CD14-positive monocyte (primary cell): ENCODE measurements at places on chromosomes 1 and 21.

- no peak for DNase-seq
These were observed 6.1 kb downstream of the TSACC start for GRCh38 chr1:156344409-156344808.

GRCh38 chr1:152367436-152367835, 7.6 kb upstream of the FLG2 start:
- DNase-seq: no peak

- peak; percentile 2 for DNase-seq
These were observed 1186.6 kb downstream of the MRPL39 start for GRCh38 chr21:24420689-24421088.

DNA sequence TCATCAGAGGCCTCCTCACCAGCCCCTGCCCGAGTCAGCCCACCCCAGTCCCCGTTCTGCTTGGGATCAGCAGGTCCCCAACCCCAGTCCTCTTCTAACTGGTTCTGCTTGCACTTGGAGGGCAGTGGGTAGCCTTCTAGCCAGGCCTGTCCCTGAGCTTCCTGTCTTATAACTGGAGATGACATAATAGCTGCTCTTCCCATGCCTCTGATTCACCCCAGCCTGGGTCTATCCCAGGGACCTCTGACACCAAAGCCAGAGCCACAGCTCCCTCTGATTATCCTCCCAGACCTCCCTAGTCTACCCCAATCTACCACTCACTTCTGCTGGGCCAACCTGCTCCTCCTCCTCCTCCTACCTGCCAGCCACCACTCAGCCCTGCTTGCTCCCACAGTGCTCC, 31.4 kb downstream of the IQGAP3 start:
- no peak for DNase-seq

DNA sequence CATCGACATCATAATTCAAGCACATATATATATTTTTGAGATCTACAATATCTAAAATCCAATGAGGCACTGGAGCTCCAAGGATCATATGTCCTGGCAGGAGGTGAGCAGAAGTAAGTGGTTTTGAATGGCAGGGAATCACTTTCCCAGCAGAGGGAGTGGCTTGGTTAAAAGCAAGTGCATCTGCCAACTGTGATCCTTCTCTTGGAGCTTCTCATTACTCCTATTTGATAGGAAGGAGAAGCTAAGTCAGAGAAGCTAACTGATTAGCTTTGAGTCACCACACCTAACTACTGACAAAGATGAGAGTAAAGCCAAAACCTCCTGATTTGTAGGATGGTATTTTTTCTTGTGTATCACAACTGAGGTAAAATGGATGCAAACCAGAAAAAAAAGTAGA, 55.0 kb downstream of the ALG14 start:
- no peak for DNase-seq

GRCh38 chr1:175206687-175207086, 14.1 kb upstream of the KIAA0040 start:
- no peak for DNase-seq

GRCh38 chr1:108557296-108557695, 2.6 kb upstream of the EEIG2 start:
- no peak for DNase-seq

DNA sequence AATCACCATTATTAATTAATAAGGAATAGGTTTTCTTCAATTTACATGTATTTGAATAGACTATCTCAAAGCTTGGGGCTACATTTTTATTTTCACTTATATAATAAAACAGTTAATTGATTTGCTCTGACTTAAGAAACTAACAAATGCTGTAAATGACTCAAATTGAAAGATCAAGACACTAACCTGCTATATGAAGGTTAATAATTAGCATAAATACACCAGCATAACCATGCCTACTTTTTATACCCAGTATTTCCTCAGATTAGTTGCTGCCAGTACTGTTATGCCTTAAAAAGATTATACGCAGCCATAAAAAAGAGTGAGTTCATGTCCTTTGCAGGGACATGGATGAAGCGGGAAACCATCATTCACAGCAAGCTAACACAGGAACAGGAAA, 1545.1 kb downstream of the AMY1C start:
- no peak for DNase-seq

DNA sequence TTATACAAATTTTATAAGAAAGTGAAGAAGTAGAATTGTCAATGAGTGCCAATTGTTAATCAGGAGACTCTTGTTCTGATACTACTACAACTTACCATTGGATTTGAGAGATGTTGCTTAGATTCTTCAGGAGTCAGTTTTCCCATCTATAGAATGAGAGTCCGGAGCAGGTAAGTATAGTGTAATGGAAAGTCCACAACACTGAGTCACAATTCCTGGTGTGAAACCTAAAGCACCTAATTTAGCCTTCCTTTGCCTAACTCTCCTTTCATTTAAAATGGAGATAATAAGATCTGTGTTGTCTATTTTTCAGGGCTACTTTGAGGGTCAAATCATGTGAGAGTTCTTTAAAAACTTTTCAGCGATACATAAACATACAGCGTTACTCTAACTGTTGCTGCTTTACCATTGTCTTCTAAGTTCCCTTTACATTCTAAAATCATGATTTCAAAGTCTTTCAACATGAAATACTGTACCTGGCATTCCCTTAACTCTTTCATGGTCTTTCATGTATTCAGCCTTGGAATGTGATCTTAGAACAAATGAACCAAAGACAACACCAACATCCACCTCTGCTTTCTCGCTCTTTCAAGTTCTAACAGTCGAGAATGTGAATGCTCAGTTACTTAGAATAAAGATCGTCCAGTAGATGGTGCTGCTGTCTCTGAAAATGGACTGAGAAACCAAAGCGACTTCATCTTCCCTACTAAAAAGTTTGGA, 90.9 kb downstream of the SLC30A10 start:
- no peak for DNase-seq
